ENCODE measurements at places on chromosomes 16 and 17.

DNA sequence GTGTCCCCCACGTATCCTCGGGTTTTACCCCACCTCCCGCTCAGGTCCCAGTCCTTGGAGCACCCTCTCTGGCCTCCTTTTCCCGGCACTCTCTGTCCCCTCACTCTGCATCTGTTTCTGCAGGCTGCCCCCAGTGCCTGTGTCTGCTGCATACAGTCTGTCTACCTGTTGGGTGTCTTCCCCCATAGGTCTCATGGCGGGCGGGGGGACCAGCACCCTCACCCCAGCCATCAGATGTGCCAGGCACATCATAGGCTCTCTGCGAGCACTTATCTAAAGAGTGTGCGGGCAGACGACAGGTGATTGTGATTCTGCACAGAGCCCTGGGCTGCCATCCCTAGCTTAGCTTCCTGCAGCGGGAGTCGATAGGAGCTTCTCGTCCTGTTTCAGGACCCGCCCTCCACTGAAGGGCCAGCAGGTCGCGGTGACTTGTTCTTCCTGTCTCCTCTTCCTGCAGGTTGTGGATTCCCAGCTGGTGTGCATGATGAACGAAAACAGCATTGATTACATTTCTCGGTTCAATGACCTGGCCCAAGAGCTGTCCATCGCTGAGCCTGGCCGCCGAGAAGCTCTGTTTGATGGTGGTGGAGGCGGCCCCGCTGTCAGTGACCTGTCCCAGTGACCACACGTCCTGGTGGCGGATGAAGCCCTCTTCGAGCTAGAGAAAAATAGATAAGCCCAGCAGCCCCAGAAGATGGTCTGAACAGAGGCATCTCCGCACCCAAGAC, 4.5 kb upstream of the JPT2 start:
- DNase-seq: no peak

- no peak for DNase-seq
Observed at GRCh38 chr17:42920106-42920900, 19.7 kb downstream of the G6PC1 start.

DNA sequence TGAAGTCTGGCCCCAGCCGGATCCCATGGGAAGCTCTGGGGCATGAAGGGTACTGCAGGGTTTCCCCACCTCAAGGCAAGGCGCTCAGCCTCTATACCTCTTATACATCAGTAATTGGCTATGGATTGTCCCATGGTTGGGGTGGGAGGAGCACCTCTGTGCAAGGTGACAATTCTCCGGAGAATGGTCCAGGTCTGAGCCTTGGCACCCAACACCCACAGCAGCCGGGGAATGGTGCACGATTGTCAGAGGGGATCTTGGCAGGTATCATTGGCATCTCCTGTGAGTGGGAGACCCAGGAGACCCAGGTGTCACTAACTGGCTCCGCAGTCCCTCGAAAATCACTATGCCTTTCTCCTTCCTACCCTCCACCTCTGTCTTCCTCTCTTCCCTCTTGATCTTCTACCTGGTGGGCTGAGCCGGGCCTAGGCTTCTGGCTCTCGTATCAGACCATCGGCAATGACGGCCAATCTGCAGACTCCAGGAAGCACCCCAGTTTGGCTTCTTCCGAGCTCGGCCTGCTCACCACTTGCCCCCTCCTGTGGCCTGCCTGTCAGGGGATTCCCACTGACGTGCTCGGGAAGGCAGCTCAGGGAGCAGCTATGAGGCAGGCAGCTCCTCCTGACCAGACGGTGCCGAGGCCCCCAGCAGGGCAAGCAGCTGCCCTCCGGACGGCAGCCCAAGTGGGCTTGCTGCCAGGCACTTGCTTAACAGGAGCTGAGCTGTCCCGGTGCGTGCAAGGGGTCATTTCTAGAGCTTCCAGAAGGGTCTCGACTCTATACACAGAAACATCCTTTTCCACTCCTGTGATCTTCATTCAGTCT, 10.0 kb upstream of the CALB2 start:
- DNase-seq: no peak

DNA sequence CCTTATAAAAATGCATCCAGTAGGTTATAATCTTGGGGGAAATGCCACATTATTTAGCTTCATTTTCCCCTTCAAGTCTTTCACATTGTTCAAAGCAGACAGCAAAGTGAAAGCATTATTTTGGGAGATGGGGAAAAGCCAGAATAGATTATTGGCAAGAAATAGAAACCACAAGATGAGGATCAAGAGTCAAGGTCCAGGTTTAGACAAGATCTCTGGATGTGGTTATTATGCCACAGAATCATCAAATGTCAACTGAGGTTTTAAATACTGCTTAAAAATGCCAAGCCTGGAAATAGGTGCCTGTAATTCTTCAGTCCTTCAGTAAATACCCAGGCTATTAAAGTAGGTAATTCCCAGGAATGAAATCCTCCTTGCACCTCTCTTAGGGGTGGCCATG, 65.1 kb upstream of the ALOX12 start:
- peak; percentile 31 for DNase-seq

DNA sequence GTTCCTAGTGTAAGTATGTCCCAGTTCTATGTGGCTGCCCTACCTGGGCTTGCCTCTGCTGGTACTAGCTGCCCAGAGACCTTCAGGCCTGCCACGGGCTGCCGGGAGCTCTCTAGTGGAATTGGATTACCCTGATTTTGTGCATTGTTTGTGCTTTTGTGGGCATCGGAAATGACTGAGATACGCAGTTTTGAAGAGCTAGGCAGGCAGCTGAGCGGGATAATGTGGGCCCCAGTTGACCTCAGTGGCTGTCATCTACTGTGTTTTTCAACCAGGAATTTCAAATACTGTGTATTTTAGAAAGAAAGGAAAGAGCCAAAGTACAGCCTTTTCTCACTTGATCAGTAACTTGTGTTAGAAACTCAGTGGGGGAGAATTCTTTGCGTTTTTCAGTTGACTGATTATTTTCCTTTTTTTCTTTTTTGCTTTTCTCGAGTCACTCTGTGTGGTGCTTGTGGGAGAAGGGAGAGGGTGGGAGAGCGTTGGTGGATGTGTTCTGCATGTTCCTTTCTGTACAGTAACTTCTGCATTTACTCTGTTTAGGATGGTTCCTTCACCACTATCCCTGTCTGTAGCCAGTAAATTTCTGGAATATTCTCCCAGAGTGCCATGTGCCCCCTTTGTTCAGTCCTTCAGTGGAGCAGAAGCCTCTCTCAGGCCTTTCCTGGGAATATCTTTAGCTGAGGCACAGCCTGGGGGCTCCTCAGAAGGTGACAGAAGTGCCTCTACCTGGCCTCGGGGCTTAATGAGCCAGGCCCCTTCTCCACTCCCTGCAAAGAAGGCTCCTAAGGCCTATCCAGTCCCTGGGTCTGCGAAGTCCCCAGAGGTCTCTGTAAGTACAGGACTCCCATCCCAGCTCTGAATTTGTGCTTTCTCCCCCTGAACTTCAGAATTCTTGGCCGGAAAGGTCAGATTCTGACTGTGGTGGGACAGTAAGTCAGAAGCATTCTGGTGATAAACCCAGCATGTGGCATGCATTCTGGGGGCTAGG, 15.0 kb upstream of the SLC12A3 start:
- peak; percentile 52 for DNase-seq

GRCh38 chr17:60548990-60549389, 22.9 kb upstream of the APPBP2 start:
- peak; percentile 37 for DNase-seq

DNA sequence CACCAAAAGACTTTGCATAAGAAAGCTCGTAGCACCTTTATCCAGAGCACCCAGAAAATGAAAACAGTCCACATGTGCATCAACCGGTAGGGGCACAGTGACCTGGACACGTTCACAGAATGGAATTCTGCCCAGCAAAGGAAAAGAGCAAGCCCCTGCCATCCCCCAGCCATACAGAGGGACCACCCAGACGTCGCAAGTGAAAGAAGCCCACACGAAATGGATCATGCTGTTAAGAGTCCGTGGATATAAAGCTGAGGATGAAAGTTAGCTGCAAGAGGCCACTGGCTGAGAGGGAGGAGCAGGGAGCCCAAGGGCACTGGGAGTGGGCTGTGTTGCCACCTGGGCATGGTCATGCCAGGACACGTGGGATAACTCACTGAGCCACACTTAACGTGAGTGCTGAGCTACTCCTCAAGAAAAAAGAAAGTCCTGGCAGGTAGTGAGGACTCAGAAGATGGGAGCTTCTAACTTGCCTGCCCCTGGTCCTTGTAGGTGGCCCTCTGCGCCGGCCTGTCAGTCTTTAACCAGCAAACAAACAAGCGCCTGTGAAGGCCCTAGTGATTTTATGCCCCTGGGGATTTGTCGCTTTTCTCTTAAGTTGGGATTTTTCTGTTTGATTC, 190.7 kb downstream of the C16orf95 start:
- DNase-seq: no peak

DNA sequence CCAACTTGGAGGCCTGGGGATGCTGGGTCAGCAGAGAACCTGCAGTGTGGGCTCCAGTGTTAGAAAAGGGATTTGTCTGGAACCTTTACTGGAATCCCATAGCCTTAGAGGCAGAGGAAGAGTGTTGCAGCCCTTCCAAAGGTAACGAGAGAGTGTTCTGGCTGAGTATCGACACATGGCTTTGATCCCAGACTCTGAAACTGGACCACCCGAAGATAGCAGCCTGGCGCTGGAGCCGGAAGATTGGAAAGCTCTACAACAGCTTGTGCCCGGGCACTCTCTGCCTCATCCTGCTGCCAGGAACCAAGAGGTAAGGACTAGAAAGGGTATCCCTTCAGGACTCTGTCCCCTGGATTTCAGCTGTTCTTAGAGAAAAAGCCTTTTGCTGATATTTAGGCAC, 39.7 kb downstream of the REXO5 start:
- DNase-seq: no peak

DNA sequence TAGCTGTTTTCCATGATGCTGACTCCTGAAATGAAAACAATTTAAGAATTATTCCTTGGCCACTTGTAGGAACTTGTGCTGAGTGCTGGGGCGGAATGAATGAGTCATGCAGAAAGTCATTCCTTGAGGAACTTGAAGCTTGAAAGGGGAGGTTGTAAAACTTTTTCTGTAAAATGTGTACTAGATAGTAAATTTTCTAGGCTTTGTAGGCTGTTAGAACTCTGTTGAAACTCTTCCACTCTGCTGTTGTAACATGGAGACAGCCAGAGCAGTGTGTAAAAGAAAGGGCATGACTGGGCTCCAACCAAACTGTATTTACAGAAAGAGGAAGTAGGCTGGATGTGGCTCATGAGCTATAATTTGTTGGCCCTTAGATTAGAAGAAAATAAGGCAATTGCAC, 46.1 kb downstream of the ABCA8 start:
- DNase-seq: peak; percentile 97

GRCh38 chr16:75130150-75130771, 13.7 kb upstream of the LDHD start:
- DNase-seq: peak; percentile 24
